ENCODE measurements at places on chromosomes 13 and 19. TPM values are rescaled to one million over a fixed set of nuclear protein-coding genes. Genes with fewer than 3 reads are reported as not detected.

GRCh38 chr19:56681702-56682101 lies 10.1 kb upstream of the ZNF835 start:
- H3K27me3 ChIP-seq: no peaks in the 10 kb centered on the region
- no peaks in the 10 kb centered on the region for H3K36me3 ChIP-seq

DNA sequence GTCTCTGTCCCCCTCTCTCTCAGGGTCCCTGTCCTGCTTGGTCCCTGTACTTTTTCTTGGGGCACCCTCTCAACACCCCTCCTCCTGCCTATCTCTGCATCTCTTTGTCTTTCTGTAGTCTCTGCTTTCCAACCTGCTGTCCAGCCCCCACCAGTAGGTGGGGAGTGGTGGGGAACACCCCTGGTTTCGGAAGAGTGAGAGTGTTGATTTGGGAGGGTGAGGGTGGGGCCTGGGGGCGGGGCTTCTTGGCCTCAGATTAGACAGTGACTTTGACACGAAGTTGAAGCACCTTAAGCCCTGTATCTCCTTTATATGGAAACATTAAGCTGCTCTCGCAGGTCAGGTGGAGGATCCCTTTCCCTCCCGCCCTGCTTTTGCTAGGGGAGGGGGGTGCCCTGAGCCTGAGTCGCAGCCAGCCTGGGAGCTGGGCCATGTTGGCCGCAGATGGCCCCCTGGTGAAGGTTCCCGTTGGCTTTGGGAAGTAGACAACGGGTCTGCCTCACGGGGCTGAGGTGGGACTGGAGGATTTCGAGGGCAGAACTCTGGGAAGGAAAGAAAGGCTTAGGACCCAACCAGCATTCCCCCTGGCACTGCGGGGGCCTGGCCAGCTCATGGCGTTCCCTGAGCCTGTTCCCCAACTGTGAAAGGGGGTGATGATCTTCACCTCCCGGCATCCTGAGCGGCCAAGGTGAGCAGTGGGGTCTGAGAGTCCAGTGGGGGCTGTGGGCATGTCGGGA lies at the start of gene KCNJ14:
Gene KCNJ14 (plus strand): TSS at position 404 of the 737 bp plus-strand sequence. CDS start 6,151 bp downstream, outside the sequence.
- H3K4me1 ChIP-seq: no peaks in the 10 kb centered on the region
- H3K27ac ChIP-seq: no peak within 1 kb of the TSS
- no peaks in the 10 kb centered on the region for H3K27me3 ChIP-seq
- no peak within 1 kb of the TSS for H3K4me3 ChIP-seq

DNA sequence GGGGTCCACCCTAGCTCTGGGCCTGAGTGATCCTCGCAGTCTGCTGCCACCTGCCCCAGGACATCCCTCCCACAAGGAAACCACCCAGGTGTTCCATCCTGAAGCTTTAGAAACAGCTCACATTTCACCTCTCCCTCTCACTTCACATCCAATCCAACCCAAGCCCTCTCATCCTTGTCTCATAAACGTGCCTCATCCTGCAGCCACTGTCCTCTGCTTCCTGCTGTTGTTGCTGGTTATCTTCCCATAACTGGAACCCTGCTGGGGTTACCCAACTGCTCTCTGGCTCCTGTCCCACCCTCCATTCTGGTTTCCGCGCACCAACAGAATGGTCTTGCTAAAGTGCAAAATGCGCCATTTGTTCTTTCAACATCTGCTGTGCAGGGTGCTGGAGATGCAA lies 59.7 kb upstream of the MTIF3 start:
- no peak overlapping the region for H3K27ac ChIP-seq
- H3K27me3 ChIP-seq: peaks cover 2% of the 10 kb centered on the region
- H3K4me3 ChIP-seq: no peak overlapping the region

DNA sequence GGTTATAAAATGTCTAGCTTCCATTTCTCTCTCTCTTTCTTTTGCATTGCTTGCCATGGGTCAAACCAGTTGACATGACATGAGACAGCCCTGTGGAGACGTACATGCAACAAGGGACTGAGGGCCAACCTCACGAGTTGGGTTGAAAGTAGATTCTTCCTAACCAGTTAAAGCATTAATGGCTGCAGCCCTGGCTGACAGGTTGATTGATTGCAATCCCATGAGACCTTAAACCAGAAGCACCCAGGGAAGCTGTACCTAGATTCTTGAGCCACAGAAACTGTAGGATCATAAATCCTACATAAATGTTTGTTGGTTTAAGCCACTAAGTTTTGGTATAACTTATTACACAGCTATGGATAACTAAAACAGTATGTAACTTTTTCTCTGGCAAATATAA lies 373.8 kb downstream of the DACH1 start:
- no peak for DNase-seq
- H3K4me1 ChIP-seq: no peaks in the 10 kb centered on the region
- H3K36me3 ChIP-seq: no peaks in the 10 kb centered on the region
- no peak overlapping the region for H3K4me3 ChIP-seq
- no peak overlapping the region for H3K27ac ChIP-seq
- no peaks in the 10 kb centered on the region for H3K27me3 ChIP-seq

DNA sequence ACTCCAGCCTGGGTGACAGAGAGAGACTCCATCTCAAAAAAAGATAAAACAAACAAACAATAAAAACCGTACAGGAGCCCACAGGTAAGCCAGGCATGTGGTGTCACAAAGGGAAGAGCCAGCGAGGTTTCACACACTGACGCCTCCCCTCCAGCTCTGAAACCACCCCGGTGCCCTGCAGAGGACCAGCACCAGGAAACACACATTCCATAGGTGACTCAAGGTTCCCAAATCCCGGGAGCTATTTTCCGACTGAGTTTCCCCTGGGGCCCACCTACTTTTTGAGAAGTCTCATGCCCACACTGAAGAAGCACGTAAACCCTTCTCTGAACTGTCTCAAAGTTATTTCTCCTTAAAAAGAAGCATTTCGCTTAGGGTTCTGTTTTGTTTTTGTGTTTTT lies 40.3 kb downstream of the RHPN2 start:
- no peak overlapping the region for H3K27ac ChIP-seq
- no peak overlapping the region for H3K4me3 ChIP-seq
- no peaks in the 10 kb centered on the region for H3K4me1 ChIP-seq
- no peaks in the 10 kb centered on the region for H3K36me3 ChIP-seq
- no peaks in the 10 kb centered on the region for H3K27me3 ChIP-seq
- DNase-seq: no peak

- no peaks in the 10 kb centered on the region for H3K36me3 ChIP-seq
- peaks cover 32% of the 10 kb centered on the region for H3K27me3 ChIP-seq
- no peak overlapping the region for H3K27ac ChIP-seq
- no peak overlapping the region for H3K4me3 ChIP-seq
- H3K4me1 ChIP-seq: no peaks in the 10 kb centered on the region
These were observed 8.1 kb downstream of the ARHGEF7 start for GRCh38 chr13:111123221-111123620.

- peaks cover 40% of the 10 kb centered on the region for H3K4me1 ChIP-seq
- H3K4me3 ChIP-seq: peak overlapping the region; percentile 83
- DNase-seq: peak; percentile 89
- H3K36me3 ChIP-seq: peaks cover 6% of the 10 kb centered on the region
These were observed 1.4 kb downstream of the DCUN1D2 start for GRCh38 chr13:113489171-113489548.

GRCh38 chr19:42172261-42172660 lies 40.0 kb upstream of the POU2F2 start:
- no peak overlapping the region for H3K4me3 ChIP-seq
- H3K27me3 ChIP-seq: peaks cover 36% of the 10 kb centered on the region
- H3K36me3 ChIP-seq: no peaks in the 10 kb centered on the region
- H3K4me1 ChIP-seq: peaks cover 6% of the 10 kb centered on the region

DNA sequence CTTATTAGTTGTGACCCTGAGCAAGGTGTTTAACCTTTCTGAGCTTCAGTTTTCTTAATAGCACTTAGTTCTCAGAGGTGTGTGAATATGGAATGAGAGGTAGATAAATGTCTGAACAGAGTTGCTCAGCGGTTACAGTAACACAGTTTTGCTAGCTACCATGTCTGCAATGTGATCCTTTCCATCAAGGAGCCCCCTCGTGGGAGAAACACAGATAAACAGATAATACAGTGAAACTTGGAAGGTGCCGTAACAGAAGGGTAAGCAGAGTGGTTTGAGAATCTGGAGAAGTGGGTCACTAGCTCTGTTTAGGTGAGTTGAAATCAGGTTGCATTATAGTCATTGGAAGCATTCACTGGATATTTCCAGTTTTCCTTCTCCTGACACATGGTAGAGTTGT lies 38.9 kb downstream of the IRS2 start:
- H3K27ac ChIP-seq: no peak overlapping the region
- H3K4me1 ChIP-seq: no peaks in the 10 kb centered on the region
- H3K4me3 ChIP-seq: no peak overlapping the region
- H3K36me3 ChIP-seq: no peaks in the 10 kb centered on the region
- H3K27me3 ChIP-seq: no peaks in the 10 kb centered on the region

- H3K27me3 ChIP-seq: peaks cover 34% of the 10 kb centered on the region
- DNase-seq: no peak
- no peak overlapping the region for H3K27ac ChIP-seq
- no peak overlapping the region for H3K4me3 ChIP-seq
- H3K36me3 ChIP-seq: no peaks in the 10 kb centered on the region
These were observed 79.3 kb upstream of the TM9SF2 start for GRCh38 chr13:99421758-99422585.

DNA sequence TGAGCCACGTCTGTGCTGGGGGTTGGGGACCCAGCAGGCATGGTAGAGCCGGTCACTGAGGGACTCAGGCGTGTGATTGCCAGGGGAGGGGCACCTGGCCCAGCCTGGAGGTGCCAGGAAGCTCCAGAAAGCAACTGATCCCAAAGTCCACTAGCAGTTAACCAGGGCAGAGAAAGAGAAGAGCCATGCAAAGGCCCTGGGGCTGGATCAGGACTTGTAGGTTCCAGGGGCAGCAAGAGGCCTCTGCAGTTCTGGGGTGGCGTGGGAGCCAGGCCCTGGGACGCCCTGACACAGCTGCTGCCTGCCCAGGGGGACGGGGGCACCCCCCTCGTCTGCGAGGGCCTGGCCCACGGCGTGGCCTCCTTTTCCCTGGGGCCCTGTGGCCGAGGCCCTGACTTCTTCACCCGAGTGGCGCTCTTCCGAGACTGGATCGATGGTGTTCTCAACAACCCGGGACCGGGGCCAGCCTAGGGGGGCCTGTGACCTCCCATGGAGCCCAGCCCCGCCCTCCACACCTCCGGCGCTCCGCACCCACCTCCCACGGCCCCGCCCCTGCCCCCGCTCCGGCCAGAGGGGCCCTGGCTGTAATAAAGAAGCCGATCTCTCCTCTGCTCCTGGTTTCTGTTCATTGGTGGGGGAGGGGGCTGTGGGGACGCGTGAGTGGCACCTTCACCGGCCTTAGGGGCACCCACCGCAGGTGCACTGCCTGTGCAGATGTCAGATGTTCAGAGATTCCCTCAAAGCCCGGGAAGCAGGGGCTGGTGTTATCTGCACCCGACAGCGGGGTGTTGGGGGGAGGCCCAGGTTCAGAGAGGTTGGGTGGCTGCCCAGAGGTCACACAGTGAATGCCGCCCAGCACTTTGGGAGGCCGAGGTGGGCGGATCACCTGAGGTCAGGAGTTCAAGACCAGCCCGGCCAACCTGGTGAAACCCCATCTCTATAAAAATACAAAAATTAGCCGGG lies 4.1 kb downstream of the AZU1 start:
- H3K36me3 ChIP-seq: no peaks in the 10 kb centered on the region
- no peak overlapping the region for H3K4me3 ChIP-seq
- DNase-seq: no peak
- peaks cover 2% of the 10 kb centered on the region for H3K27me3 ChIP-seq
- H3K4me1 ChIP-seq: no peaks in the 10 kb centered on the region

- no peak for DNase-seq
- H3K36me3 ChIP-seq: no peaks in the 10 kb centered on the region
- H3K27me3 ChIP-seq: no peaks in the 10 kb centered on the region
- H3K4me1 ChIP-seq: peaks cover 10% of the 10 kb centered on the region
These were observed 3.3 kb upstream of the PEX11G start for GRCh38 chr19:7492142-7492541.

GRCh38 chr13:36190771-36191170 lies 23.6 kb downstream of the SOHLH2 start:
- H3K4me1 ChIP-seq: peaks cover 13% of the 10 kb centered on the region
- peak; percentile 67 for DNase-seq
- no peaks in the 10 kb centered on the region for H3K36me3 ChIP-seq
- no peaks in the 10 kb centered on the region for H3K27me3 ChIP-seq

DNA sequence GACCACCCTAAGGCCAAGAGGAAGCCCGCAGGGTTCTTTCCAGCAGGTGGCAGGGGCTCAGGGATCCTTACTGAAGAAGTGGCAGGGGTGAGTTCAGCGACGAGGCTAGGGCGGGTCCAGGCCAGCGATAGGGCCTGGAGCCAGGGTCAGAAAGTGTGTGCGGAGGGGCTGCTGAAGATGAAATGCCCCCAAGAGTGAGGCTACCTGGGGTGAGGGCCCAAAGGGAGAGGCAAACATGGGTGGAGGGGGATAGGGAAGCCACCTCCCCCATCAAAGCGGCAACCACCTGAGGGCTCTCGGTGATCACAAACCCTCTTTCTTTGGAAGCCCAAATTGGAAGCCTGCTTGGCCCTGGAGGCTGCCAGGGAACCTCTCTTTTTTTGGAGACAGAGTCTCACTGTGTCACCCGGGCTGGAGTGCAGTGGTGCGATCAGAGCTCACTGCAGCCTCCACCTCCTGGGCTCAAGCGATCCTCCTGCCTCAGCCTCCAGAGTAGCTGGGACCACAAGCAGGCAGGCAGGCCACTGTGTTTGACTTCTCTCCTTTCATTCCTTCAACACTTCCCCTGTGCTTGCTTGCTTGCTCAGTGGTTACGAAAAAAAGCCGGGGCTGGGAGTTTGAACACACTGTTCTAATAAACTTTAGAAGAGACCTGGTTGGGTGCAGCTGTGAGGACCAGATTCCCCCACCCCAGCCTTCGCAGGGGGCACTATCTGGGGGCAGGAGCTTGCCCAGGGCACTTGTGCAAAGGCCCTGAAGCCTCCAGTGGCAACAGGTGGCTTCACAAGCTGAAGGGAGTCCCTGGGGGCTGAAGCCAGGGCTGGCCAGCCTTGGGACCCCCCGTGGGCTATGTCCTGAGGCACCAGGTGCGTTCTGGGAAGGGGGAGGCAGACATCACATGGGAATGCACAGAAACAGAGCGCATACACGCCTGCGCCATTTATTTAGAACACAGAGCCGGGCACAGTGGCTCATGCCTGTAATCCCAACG lies 1.4 kb upstream of the ATP8B3 start:
- no peaks in the 10 kb centered on the region for H3K27me3 ChIP-seq
- H3K4me1 ChIP-seq: peaks cover 9% of the 10 kb centered on the region
- peak overlapping the region; percentile 72 for H3K4me3 ChIP-seq
- H3K27ac ChIP-seq: no peak overlapping the region
- peaks cover 21% of the 10 kb centered on the region for H3K36me3 ChIP-seq

DNA sequence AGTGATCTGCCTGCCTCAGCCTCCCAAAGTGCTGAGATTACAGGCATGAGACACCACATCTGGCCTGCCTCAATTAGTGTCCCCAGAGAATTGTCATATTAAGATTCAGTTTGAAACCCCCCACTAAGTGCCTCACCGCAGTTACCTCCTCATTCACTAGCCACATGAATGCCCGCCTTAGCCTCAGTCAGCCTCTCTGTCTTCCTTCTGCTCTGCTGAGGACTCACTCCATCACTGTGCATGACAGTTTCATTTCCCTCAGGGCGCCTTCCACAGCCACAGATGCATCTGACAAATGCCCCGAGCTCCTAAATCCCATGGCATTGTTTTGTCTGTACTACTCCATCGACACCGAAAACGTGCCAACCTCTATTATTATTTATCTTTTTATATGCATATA lies 23.3 kb downstream of the MIPEP start:
- peaks cover 22% of the 10 kb centered on the region for H3K4me1 ChIP-seq
- H3K36me3 ChIP-seq: peaks cover 7% of the 10 kb centered on the region
- no peaks in the 10 kb centered on the region for H3K27me3 ChIP-seq

- H3K36me3 ChIP-seq: no peaks in the 10 kb centered on the region
- H3K27me3 ChIP-seq: no peaks in the 10 kb centered on the region
- no peak overlapping the region for H3K4me3 ChIP-seq
- DNase-seq: no peak
- H3K27ac ChIP-seq: no peak overlapping the region
These were observed 10.4 kb downstream of the PNMA8A start for GRCh38 chr19:46460981-46461380.

The PROZ gene
- total RNA-seq: not detected

The VSTM2B gene
- total RNA-seq: not detected

The FBN3 gene
- not detected for total RNA-seq

The IRGC gene
- total RNA-seq: not detected

The HSPH1 gene
- total RNA-seq: 43.3 TPM

The SIAH3 gene
- total RNA-seq: not detected

All from osteoblast (primary cell).